ENCODE measurements at places on chromosomes 11 and 22.

DNA sequence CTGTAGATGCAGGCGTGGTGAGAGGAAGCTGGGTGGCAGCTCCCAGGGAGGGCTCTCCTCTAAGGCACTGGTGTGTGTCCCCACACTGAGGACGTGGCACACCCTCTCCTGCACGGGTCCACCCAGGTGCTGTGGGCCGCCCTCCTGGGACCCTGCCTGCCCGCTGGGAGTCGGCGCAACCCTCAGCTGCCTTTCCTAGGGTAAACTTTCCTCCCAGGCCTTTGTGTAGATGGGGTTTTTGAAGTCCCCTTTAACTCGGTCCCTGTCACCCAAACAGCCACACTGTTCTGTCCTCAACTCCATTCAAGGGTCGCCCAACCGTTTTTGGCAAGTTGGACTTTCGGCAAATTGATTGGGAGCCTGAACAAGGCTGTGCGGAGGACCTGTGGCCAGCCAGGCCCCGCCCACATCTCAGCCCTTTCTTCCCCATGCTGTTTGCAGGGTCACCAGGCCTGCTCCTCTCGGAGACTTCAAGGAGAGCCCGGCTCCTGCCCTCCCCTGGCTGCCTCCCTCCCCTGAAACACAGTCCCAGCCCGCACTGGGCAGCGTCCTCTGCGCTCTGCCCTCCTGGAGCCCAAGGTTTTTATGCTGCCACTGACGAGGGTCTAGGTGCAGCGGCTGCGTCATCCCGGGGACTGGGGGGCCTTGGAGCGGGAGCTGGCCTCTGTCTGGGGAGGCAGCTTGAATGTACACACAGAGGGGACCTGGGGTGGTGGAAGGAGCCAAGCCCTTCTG lies 1126.2 kb downstream of the BRD1 start:
- DNase-seq = no peak

GRCh38 chr22:25919452-25919851 lies 177.5 kb downstream of the MYO18B start:
- DNase-seq = no peak

- DNase-seq = peak; percentile 80
These were observed 33.8 kb upstream of the SLC35C1 start for GRCh38 chr11:45771193-45771565.

GRCh38 chr22:44719586-44720368 lies 17.8 kb downstream of the PRR5 start:
- no peak for DNase-seq

GRCh38 chr22:36815558-36816338 lies 1.1 kb downstream of the PVALB start:
- no peak for DNase-seq
